Left ventricle myocardium inferior (tissue), 1 donor: ENCODE measurements at places on chromosomes 7 and 10. TPM values are rescaled to one million over a fixed set of nuclear protein-coding genes. Genes with fewer than 3 reads are reported as not detected.

DNA sequence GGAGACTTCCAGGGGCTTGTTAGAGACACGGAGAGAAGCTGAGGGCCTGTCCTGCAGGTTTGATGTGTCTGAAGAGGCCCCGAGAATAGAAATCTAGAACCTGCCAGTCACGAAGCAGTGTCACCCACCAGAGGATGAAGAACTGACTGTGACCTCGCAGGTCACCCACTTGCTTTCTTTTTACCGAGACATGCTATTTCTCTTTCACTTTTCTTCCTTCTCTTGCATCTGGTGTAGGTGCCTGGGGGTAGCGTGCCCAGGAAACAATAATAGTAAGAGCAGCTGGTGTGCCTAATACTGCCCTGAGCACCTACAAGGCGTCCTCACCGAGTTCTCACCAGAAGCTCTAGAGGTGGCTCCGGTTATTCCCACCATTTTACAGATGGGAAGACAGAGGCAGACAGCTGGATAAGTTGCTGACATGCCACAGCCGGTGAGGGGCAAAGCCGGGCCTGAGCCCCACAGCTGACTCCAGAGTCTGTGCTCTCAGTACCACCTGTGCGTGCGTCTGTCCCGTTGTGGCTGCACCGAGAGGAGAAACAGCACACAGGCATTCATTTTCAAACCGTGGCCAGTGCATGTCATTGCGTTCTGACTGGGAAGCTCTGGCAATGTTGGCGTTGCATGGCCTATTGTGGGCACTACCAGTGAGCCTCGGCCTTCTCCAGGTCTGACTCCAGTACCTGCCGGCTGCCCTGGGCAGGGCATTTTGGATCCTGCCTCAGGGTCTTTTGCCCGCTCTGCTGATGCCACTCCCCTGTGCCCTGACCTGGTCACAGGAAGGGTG lies 7.8 kb downstream of the CHST3 start:
- no peak for DNase-seq

- no peak for DNase-seq
Observed at GRCh38 chr10:37948210-37948609, 28.2 kb downstream of the ZNF25 start.

DNA sequence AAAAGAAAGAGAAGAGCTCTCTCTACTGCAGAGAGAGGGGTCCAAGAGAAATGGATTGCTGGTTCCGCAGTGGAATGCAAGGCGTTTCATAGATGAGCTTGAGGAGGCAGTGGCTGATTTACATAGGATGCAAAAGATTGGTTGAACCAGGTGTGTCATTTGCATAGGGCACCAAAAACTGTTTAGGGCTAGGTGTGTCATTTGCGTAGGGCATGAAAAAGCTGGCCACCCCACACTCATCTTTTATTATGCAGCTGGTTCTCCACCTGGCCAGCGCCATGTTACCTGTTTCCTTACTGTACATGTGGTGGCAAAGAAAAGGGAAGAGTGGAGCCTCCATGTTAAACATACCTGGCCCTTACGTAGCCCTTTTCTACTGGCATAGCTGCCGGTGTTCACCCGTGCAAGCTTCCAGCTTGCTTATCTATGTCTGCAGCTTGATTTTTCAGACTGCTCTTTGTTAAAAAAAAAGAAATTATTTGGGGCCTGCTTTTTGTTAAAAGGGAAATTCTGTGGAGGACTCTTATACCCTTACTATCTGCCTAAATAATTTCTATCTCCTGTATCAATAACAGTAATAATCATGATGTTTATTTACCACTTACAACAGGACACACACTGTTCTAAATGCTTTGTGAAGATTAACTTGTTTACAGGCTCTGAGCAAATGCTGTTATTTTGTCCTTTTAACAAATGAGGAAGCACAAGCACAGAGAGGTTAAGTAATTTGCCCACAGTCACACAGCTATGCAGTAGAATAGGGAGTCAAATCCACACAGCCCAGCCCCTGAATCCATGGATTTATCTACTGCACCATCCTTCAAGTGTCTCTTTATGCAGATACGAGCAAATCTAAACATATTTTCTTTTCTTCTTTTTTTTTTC lies 33.3 kb downstream of the CASP7 start:
- no peak for DNase-seq

- DNase-seq: no peak
Observed at GRCh38 chr10:74067373-74068352, 69.7 kb downstream of the VCL start.

GRCh38 chr7:95478272-95479037 lies 7.3 kb upstream of the ASB4 start:
- no peak for DNase-seq

DNA sequence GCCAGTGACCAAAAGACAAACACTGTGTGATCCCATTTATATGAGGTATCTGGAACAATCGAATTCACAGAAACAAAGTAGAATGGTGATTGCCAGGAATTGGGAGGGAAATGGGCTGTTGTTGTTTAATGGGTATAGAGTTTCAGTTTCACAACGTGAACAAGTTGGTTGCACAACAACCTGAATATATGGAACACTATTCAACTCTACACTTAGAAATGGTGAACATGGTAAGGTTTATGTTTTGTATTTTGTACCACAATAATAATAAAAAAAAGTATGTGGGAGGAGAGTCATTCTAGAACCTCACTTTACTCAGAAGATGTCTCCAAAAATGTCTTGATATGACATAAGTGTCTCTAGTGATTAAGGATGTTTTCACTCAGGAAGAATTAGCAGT lies 85.2 kb upstream of the SGCE start:
- no peak for DNase-seq

DNA sequence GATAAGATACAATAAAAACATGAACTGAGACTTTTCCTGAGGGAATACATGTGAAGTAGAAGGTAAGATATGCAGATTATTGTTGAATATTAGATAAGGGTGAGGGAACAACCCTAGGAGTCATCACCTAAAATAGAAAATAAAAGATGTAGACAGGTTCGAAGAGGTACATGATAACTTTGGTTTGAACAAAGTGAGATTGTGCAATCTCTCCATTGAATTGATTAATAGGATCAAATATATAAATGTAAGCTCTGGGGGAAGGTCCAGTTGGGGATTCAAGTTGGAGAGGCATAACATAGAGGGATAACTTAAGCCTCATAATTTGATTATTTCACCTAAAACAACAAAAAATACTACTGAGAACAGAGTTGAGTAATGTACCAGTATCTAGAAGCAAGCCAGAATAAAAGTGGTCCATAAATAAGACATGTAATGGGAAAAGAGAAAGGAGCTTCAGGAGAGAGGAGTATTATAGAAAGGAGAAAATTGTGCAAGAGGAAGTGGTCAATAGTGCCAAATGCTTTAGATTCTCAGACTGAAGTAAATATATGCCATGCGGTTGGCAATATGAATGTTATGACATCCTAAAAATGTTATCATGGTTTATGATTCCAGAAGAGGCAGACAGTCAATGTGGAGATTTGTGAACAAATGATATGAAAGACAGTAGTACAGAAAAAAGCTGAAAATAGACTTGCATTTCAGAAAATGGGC lies 282.3 kb upstream of the CHRM2 start:
- DNase-seq: no peak

DNA sequence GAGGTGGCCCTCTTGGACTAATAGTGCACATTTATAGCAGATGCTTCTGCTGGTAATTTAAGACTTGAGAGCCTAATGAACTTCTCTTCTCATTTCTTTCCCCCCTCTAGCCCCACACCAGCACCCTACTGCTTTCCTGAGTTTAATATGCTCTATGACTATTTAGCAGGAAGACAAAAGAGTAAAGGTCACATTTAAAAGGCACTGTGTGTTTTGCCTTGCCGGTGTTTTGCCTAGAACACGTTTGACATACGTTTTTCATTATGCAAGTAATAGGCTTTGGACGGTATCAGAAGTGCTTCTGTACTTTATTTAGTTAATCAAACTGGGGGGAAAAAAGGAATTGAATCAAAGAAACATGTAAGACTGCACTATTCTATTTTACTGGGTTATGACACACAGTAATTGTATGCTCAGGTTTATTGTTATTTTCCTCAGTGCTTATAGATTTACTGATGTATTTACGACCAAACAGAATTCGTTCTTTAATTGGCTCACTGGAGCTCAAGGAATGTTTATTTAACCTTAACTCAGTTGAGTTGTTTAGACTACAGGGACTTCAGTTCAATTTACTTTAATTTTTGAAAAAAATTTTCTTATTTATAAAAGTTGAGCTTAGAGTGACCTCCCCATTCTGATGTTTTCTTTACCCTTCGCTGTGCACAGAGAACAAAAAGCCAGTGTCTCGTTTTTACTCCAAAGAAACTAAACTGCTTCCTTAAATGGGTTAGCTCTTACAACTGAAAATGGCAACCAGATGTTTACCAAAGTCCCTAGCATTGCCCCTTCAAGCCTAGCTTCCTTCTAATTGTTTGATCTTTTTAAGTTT lies 35.4 kb downstream of the CPED1 start:
- DNase-seq: no peak

- DNase-seq: no peak
Observed at GRCh38 chr10:30977385-30977784, 54.3 kb downstream of the ZNF438 start.

DNA sequence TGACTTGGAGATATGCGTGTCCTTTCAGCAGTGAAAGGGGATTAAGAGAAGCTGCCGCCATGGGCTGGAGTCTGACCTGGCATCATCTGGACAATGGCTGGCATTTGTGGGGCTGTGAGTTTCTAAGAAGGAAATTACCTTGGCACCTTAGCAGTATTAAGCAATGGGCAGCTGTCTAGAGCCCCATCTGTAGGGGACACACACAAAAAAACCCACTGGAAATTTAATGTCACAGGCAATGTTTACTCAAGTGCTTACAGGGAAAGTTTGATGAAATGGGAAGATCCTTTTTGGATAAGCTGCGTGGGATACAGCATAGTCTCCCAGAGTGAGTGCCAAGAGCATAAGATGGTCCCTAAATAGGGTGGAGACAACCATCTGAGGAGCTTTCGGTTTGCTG lies 25.0 kb downstream of the ADRA2A start:
- DNase-seq: no peak

GRCh38 chr10:125113691-125114371 lies 46.5 kb downstream of the CTBP2 start:
- no peak for DNase-seq

DNA sequence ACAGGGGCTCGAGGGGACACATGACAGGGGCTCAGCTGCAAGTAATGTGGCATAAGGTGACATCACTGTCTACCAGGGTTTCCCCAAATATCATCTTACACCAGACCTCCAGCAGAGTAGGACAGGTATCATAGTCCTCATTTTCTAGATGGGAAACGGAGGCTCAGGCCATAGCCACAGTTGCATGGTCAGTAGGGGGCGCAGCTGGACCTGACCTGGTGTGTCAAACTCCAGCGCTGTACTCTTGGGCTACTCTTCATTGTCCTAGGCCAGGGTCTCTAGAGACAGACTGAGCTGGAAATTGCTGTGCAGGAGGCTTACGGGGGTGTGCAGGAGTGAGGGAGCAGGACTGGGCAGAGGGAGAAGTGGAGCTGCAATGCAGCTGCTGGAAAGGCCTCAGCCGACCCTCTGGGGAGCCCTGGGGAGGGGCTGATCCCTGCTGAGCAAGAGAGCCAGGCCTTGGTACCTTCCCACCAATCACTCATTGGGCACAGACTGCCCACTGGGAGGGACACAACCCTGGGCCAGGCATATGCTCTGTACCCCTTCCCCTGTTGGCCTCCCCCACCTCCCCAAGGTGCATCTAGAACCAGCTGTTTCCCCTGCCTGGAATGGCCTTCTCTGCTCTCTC lies 89.9 kb downstream of the CDH23 start:
- peak; percentile 50 for DNase-seq

DNA sequence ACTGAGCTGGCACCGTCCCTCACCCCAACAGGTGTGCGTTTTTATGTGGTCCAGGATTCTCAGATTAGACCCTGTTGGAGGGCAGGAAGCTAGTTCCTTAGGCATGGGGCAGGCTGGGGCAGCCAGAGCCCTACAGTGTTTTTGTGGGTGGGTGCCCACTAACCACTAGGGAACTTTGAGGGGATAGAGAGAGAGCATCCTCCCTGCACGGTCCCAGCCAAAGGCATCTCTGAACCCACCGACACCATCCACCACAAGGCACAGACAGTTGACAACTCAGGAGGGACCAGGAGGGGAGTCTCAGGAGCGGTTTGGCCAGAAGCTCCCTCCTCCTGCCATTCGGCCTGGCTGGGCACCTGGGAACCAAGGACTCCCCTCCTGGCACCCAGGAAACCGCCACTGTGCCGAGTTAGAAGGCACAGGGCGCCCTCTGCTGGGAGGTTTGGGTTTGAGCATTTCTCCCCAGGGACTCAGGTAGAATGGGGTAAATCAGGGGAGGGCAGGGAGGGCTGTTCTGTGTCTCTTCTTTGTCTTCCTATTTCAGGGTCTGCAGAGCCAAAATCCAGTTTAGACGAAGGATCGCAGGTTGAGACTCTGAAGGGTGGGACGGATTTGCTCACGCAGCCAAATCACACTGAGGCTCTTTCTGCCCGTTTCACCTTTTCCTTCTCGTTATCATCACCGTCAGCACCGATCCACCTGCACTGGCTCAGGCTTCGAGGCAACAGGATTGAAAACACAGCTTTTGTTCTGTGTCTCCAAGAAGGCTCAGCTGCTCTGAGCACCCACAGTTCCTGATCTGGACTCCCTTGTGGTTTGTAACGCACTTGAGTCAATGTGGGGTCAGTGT lies 84.8 kb upstream of the COL13A1 start:
- no peak for DNase-seq

DNA sequence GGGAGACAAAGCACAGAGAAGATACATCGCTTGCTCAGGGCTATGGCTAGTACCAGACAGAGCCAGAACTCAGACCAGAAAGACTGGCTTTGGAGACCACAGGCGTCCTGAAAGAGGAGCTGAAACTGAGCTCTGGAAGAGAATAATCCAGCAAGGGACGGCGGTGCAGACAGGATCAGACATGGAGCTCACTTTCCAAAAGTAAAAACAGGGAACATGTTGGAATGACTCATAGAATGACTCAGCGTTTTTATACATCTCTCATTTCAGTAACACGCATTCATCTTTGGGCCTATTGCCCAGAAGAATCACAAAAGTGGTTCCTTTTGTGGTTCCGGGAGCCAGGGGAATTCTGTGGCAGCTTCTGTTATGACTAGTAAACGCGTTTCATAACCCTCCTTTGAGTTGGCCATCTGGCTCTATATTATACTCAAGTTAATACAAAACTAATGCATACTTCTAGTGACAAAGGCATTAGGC lies 37.2 kb downstream of the PLEKHS1 start:
- DNase-seq: no peak

DNA sequence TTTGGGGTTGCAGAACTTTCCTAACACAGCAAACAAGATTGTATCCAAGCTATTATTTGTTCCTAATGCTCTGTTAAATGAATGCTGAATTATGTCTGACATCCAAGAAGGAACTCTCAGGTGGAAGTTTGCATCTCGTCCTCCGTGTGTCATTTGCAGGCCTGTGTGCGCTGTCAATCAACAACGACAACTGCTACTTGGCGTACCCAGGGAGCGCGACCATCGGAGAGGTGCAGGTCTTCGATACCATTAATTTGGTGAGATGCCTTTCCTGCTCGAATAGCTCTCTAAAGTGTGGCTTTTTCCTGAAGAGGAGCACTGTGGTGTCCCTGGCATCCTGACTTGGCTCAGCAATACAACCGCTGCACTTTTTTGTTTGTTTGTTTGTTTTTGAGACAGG lies 26.9 kb downstream of the WIPI2 start:
- no peak for DNase-seq

MMP21 gene
- not detected for total RNA-seq

DOCK4 gene
- 15.2 TPM for total RNA-seq

CDK14 gene
- total RNA-seq: 18.7 TPM

KDM7A gene
- total RNA-seq: 8.2 TPM

TUBB8 gene
- not detected for total RNA-seq

PAPSS2 gene
- 10.6 TPM for total RNA-seq

SMKR1 gene
- not detected for total RNA-seq

GSTO1 gene
- total RNA-seq: 189 TPM

PNLIPRP2 gene
- total RNA-seq: not detected

ANKRD7 gene
- total RNA-seq: 1.1 TPM
